ENCODE measurements at places on chromosomes 5 and 9. TPM values are rescaled to one million over a fixed set of nuclear protein-coding genes. Genes with fewer than 3 reads are reported as not detected.

DNA sequence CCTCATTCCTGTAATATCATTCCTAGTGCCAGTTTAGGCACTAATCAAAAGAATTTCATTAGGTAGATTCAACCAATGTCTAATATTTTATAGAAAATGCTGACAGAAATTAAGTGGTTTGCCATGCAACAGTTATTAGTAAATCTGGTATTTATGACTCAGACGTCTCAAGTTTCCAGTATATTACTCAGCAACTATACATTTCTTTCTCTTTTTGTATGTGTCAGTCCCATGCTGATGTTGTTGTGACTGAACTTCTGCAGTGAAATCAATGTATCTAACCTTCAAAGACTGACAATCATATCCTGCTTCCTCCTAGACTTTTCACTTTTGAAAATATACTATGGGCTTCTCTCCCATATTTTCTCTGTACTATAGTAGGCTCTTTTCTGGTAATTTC lies 822.5 kb downstream of the NR2F1-AS1 start:
- DNase-seq, result no peak

PCDHB11 gene
- 4.0 TPM for polyA plus RNA-seq

BHMT gene
- 312 TPM for polyA plus RNA-seq

GRCh38 chr9:6779417-6780241 lies 21.9 kb downstream of the KDM4C start:
- DNase-seq, result no peak

- peak; percentile 43 for DNase-seq
Measured at GRCh38 chr5:59829386-59829785, 64.1 kb downstream of the PDE4D start.

DNA sequence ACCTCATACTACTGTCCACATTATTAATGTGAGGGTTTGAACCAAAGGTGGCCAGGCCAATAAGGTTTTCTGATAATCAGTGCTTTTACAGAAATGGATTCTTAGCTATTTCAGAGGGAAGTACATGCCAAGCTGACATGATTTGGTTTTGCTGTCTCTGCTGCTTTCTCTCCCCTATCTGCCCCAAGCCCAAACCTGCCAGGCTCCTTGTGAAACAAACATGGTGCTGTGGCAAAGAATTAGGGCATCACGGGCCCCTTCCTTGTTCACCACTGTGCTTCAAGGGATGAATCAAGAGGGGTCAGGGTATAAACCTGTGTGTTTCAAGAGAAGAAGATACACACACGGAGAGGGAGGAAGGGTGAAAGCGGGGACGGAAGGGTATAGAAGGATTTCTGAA lies 41.3 kb upstream of the SMU1 start:
- no peak for DNase-seq

DNA sequence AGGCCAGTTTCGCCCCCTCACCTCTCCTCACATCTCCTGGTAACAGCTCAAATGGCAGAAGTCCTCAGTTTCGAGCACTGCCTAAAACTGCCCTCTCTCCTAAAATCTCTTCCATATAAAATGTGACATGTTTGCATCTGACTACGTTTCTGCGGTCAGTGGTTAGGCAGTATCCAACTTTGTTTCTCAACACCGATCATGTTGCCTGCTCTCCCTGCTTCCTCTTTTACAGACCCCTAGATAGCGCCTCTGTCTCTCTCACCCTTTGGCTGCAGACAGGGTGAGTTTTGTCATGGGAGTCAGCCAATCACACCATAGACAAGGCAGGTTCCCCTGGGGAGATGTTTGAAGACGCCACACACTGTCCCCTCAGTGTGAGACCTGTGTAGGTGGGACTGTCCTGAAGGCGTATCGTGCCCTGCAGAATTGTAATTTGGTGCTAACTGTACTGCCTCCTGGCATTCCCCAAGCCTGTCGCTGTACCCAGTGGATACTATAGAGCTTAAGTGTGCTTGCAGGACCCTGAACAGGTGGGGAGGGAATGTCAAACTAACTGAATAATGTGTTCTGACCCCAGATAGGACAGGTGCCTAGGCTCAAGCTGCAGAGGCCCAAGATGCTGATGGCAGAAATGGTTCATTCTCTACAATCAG lies 1.1 kb downstream of the HEXB start:
- no peak for DNase-seq

F2RL2 gene
- 0.89 TPM for polyA plus RNA-seq

PFDN1 gene
- polyA plus RNA-seq, result 114 TPM

DNA sequence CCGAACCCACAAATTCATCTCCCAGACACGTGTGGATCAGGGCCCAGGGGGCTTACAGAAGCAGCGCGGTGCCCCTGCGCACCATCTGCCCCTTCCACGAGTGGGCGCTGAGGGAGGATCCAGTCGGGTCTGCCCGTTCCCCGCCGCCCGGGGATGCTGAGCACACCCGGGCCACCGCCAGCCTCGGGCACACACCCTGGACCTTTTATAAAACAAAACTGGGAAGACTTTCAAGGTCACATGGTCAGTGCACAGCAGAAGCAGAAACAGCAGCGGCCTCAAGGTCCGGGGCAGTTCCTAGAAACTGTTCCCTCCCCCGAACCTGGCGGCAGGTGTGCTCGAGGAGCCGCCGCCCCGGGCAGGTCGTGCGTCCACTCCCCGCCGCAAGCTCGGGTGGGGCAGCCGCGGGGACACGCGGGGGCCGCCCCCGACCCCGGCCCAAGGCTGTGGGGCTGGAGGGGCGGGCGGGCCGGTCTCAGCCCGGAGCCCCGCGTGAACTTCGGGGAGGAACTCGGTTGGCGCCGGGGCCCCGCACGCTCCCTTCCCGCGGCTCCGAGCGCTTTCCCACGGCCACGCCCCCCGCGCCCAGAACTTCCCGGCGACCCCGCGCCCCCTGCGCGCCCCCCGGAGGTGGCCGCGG lies 633 bp upstream of the PPP1R26 start:
- no peak for DNase-seq

GRCh38 chr5:68435611-68436010 lies 220.1 kb downstream of the PIK3R1 start:
- DNase-seq, result no peak

DNA sequence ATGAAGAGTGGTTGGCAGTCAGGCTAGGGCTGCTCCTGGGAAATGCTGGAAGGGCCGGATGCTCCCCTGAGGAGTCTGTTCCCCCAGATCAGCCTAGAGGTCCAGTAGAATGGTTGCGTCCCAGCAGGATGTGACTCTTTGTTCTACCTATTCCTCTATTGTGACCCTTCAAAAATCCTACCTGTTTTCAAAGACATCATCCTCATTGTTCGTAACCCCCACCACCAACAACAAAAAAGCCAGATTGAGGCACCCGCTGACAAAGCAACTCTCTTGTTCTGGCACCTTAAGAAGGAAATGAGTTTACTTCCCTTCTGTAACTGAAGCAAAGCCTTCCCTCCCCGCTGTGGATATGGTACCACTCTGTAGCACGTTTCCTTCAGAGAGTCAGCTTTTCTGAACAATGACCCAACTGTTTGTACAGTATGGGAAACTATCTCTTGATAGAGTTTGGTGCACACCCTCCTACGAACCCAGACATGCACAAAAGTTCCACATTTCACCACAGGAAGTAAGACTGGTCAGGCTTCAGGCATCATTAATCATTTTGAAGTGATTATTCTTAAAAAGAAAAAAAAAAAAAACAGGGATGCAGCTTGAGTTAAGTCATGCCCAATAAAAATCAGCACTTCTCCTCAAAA lies 207.2 kb downstream of the ENC1 start:
- no peak for DNase-seq

DDX4 gene
- not detected for polyA plus RNA-seq

GRCh38 chr9:61669352-61669751 lies 479.5 kb downstream of the SPATA31A7 start:
- no peak for DNase-seq

- DNase-seq, result no peak
Measured at GRCh38 chr5:138962614-138963370, 87.7 kb upstream of the LRRTM2 start.

DNA sequence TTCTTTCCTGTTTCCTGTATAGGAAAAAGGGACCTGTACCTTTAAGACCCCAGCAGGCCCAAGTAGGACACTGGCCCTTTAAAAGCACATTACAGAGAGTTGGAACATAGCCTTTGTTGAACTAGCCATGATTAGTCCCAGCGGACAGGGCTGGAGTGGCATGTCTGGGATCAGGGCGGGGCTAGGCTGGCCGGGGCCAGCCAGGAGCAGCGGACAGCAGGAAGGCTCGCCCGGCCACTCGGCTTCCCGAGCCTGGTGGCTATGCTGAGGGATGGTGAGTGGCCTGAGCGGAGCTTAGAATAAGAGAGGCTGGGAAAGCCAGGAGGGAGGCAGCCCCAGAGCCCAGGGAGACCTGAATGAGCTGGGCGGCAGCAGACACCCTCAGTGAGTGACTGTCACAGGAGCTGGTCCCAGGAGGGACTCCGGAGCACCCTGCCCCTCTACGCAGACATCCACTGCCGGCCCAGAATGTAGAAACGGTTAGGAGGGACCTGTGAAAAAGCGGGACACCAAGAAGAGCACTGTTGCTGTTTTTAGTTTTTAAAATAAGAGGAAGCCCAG lies 92.1 kb downstream of the DAB2IP start:
- peak; percentile 54 for DNase-seq

GRCh38 chr9:34989946-34990635 lies 546 bp downstream of the DNAJB5 start:
- DNase-seq, result no peak

DNA sequence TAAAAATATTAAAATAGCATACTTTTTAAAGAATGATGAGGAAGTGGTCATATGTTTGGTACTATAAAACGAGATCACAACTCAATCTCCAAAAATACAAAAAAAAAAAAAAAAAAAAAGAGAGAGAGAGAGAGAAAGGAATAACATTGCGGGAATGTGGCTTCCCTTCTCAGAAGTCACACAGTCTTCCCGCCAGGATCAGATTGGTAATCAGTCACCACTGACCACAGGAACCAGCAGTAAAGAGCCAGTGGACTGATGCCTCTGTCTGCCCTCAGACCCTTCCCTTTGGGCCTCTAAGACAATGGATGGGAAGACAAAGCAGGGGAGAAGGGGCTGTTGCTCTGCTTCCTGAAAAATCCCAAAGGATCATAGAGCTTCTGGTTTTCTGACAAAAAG lies 104.9 kb downstream of the KLHL3 start:
- no peak for DNase-seq

DNA sequence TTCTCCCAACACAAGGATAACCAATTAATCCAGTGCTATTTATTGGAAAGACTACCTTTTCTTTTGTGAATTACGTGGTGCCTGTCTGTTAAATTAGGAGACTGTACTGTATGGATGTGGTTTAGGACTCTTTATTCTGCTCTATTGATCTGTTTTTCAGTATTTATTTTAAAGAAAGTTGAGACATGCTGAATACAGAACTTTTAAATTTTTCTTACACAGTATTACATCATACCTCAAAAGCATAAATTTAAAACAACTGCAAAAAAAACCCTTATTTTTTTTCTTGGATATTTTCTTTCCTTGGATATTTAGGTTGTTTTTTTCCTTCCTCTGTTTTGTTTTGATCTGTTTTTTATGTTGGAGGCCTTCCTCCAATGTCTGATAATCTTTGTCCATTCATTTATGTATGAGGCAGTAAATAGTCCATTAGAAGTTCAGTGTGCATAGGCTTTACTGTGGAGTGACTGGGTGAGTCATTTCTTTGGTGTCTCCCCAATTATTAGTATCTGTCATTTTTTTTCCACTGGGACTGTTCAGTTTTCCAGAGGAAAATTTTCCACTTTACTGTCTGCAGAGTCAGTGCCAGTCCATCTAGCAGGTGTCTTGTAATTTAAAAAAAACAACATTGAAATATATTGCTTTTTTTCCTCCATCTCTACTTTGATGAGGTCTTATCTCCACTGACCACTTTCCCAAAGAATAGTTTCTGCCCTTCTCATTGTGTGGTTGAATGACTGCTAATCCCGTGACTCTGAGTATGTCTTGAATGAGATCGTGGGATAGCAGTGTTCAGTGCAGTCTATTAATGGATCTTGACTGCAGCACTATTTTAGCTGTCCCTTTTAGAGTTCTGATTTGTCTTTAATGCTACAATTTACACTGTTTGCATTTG lies 15.2 kb downstream of the CYSTM1 start:
- no peak for DNase-seq

GRCh38 chr5:88831816-88832215 lies 51.2 kb downstream of the MEF2C start:
- no peak for DNase-seq

CACNA1B gene
- 0.39 TPM for polyA plus RNA-seq

PELO gene
- polyA plus RNA-seq, result 29.6 TPM

ARL10 gene
- polyA plus RNA-seq, result 15.9 TPM

- no peak for DNase-seq
Measured at GRCh38 chr5:176382721-176383120, 5.7 kb downstream of the NOP16 start.

MELK gene
- polyA plus RNA-seq, result 24.9 TPM

DNA sequence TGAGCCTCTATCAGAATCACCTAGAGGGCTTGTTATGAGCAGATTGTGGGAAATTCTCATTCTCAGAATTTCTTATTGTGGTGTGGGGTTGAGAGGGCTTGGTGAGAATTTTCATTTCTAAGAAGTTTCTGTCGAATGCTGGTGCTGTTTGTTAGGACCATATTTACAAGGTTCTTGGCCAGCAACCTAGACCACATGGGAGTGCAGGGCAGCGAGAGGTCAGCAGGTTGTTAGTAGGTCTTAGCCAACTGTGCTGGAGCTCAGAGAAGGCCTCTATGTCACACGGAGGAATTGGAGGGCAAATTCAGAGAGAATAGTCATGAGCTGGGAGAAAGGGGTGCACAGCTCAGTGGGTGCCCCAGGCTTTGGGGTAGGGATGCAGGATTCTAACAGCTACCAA lies 357.0 kb downstream of the LRRC70 start:
- DNase-seq, result no peak

- no peak for DNase-seq
Measured at GRCh38 chr9:6216951-6217350, 1.3 kb downstream of the IL33 start.

PCDHGA5 gene
- polyA plus RNA-seq, result 2.1 TPM

AQP3 gene
- polyA plus RNA-seq, result 64.7 TPM

DNA sequence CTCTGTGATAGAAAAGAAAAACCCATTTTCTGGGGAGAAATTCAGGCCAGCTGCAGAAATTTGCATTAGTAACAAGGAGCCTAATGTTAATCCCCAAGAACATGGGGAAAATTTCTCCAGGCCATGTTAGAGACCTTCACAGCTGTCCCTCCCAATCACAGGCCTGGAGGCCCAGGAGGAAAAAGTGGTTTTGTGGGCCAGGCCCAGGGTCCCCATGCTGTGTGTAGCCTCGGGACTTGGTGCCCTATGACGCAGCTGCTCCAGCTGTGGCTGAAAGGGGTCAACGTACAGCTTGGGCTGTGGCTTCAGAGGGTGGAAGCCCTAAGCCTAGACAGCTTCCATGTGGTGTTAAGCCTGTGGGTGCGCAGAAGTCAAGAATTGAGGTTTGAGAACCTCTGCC lies 27.0 kb upstream of the C7 start:
- DNase-seq, result no peak

Measured in renal cortex interstitium (tissue), 15 donors.